ENCODE measurements at places on chromosomes 12 and 14. TPM values are rescaled to one million over a fixed set of nuclear protein-coding genes. Genes with fewer than 3 reads are reported as not detected.

Gene TPH2
- total RNA-seq: not detected

Gene TCL1B
- total RNA-seq: not detected

- no peaks in the 10 kb centered on the region for H3K4me1 ChIP-seq
- H3K27me3 ChIP-seq: no peaks in the 10 kb centered on the region
- DNase-seq: no peak
- no peak overlapping the region for H3K27ac ChIP-seq
- no peaks in the 10 kb centered on the region for H3K36me3 ChIP-seq
- H3K4me3 ChIP-seq: no peak overlapping the region
Measured at GRCh38 chr12:42908712-42909111, 319.2 kb upstream of the PRICKLE1 start.

Gene NINJ2
- total RNA-seq: 6.0 TPM

GRCh38 chr12:119786539-119786938 lies 90.6 kb downstream of the CIT start:
- H3K4me1 ChIP-seq: no peaks in the 10 kb centered on the region
- no peaks in the 10 kb centered on the region for H3K36me3 ChIP-seq
- H3K4me3 ChIP-seq: no peak overlapping the region

DNA sequence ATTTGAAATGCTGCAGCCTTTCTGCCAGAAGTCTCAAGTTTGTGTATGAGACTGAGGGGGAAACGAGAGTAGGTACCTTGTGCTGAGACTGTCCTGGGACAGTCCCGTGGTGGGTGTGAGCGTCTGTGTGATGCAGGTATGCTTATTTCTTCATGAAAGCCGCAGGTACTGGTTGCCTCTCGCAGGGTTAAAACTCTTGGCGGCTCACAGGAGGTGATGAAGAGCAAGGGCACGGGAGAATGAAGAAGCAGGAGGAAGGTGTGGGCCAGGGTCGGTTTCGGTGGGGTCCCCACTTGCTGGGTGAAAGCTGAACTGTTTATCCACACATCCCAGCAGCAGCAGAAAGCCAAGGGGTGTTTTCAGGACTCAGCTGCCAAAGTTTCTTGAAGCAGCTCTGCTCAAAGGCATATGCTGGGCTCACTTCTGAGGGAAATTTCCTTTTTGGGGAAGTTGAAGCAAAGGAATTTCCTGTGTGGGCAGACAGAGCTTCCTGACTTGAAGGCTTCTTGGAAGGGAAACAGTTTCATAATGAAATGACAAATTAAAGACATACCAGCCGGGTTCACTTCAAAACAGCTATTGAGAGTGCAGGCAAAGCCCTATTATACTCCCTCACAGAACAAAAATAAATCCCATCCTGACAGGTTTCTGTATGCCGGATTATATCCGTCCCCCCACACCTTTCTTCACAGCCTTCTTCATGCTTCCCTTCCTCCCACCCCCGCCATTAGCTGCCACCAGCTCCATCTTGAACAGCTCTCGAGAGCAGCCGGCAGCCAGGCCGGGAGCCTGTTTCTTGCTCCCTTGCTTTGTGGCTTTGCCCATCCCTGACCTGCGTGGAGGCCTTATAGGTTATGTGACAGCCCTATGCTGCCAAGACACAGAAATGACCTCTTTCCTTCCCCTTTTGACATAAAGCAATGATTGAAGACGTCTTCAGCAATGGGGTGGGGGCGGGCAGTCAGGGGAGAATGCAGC lies 116.6 kb downstream of the ETV6 start:
- no peak overlapping the region for H3K4me3 ChIP-seq
- H3K27me3 ChIP-seq: no peaks in the 10 kb centered on the region
- H3K4me1 ChIP-seq: peaks cover 13% of the 10 kb centered on the region
- peak overlapping the region; percentile 84 for H3K27ac ChIP-seq

GRCh38 chr12:96208346-96208745 lies 14.2 kb downstream of the ELK3 start:
- no peak overlapping the region for H3K27ac ChIP-seq
- H3K4me1 ChIP-seq: peaks cover 99% of the 10 kb centered on the region
- no peaks in the 10 kb centered on the region for H3K27me3 ChIP-seq
- H3K4me3 ChIP-seq: no peak overlapping the region

Gene PMEL
- total RNA-seq: 0.76 TPM

DNA sequence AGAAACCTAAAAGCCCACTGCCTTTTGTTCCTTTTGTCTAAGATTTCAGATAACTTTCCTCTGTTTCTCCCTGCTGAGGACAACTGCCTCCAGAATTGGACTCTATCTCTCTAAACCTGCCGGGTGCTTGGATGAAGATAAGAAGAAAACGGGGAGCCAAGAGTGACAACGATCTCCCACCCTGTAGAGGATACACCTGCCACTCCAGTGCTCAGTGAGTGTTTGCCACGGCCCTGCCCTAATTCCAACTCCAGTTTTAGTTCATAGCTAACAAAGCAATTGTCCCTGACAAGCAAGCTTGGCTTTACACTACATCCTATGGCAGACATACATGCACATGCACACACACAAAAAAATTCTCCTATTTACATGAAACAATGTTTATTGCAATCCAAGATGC lies 39.3 kb downstream of the EPS8 start:
- H3K27me3 ChIP-seq: no peaks in the 10 kb centered on the region
- H3K4me1 ChIP-seq: peaks cover 33% of the 10 kb centered on the region
- H3K36me3 ChIP-seq: no peaks in the 10 kb centered on the region
- no peak overlapping the region for H3K27ac ChIP-seq
- no peak overlapping the region for H3K4me3 ChIP-seq

DNA sequence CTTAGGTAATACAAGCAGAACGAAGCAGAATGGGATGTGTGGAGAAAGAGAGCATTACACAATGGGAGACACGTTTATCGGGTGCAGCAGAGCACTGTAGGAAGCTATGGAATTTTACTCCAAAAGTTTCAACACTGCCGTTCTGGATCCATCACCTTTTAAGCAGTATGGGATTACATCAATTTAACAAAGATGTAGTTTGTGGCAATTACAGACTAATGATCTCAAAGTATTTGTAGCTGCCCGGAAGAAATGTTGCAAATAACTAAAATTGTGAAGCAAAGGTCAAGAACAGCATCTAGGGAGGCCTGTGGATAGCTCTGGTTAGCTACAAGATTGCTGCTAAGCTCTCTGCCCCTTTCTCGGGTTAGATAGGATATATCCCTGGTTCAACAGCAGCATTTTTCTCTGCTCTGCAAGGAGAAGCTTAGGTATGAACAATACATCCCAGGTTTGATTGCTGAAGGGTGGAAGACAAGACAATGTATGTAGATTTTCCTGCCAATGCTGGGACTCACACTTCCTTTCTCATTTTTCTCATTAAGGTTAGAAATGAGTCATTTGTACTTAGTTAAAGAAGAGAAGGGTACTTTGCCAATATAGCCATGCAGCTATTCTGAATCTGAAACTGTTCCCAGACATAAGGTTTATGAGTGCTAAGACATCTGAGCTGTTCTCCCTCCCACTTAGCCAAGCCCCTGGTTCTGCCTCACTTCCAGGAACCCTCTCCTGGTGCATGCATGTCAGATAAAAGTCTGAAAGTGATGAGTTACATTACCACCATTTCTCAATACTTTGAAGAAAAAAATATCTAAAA lies 75.0 kb upstream of the HIF1A start:
- H3K27me3 ChIP-seq: no peaks in the 10 kb centered on the region
- H3K27ac ChIP-seq: no peak overlapping the region

DNA sequence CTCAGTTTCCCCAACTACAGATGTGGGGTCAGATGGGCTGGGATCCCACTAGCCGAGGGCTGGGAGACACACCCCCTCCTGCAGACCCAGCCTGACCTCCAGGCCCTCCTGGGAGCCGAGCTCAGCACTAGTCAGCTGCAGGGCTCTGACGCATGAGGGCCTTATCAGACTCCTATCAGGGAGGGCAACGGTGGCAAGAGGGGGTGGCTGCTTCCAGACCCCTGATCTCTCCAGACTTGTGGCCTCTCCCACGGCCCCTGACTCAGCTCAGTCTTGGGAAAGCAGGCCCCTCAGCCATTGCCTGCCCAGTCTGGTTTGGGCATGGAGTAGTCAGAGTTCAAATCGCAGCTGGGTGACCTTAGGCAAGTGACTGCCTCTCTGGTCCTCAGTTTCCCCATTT lies 2.5 kb downstream of the RASAL1 start:
- H3K4me3 ChIP-seq: peak overlapping the region; percentile 56
- no peaks in the 10 kb centered on the region for H3K36me3 ChIP-seq
- no peak overlapping the region for H3K27ac ChIP-seq
- DNase-seq: no peak

GRCh38 chr14:52067873-52068614 lies 815 bp downstream of the NID2 start:
- no peaks in the 10 kb centered on the region for H3K36me3 ChIP-seq
- H3K4me1 ChIP-seq: peaks cover 47% of the 10 kb centered on the region
- DNase-seq: no peak
- H3K4me3 ChIP-seq: peak overlapping the region; percentile 56
- peaks cover 57% of the 10 kb centered on the region for H3K27me3 ChIP-seq
- H3K27ac ChIP-seq: peak overlapping the region; percentile 85

DNA sequence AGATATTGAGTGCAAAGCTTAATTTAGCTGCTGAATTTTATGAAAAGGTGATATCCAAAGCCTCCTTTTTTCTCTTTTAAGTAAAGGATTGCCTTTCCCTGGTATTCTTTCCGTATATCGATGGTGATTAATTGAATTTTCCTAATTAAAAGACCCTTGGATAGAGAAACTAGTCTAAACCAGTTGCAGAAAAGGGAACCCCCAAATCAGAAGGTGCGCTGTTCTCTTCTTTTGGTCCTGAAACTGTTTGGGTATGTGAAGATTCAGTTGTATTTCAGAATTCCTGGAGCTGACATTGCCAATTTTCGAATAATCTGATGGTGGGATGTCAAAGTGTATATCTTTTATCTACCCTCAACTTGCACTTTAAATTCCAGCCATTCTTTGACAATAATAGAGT lies 1.9 kb downstream of the GPHN start:
- DNase-seq: no peak
- peaks cover 24% of the 10 kb centered on the region for H3K4me1 ChIP-seq
- H3K27ac ChIP-seq: no peak overlapping the region
- no peaks in the 10 kb centered on the region for H3K27me3 ChIP-seq

Gene TAMALIN
- total RNA-seq: 10.7 TPM

GRCh38 chr12:96186607-96187301 lies 7.4 kb upstream of the ELK3 start:
- no peaks in the 10 kb centered on the region for H3K27me3 ChIP-seq
- no peak overlapping the region for H3K27ac ChIP-seq
- DNase-seq: no peak
- no peaks in the 10 kb centered on the region for H3K36me3 ChIP-seq
- H3K4me1 ChIP-seq: no peaks in the 10 kb centered on the region

DNA sequence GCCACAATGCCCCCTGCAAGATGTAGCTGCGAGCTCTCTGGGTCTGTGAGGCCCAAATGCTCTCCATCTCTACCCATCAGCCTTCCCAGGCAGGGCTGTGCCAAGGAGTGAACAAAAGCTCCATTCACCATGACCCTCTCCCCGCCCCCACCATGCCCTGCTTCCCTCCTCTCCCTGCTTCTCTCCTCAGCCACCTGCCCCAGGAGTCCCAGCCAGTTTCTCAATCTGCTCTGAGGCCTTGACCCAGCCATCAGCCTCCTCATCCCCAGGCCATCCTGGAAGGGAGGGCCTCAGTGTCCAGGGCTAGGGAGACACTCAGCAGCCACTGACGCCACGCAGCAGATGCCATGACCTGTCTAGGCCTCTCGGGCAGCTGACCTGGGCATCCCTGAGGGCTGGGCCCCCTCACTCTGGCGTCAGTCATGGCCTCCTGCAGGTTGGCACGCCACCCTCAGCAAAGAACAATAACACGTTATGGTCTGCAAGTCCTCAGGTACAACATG lies 8.5 kb upstream of the KRT5 start:
- H3K27ac ChIP-seq: no peak overlapping the region
- H3K4me3 ChIP-seq: no peak overlapping the region
- no peaks in the 10 kb centered on the region for H3K27me3 ChIP-seq
- DNase-seq: no peak
